Colonic mucosa (tissue), 4 donors: ENCODE measurements at places on chromosomes 13 and 19.

- no peak overlapping the region for H3K4me3 ChIP-seq
- H3K27ac ChIP-seq, result no peak overlapping the region
- DNase-seq, result no peak
- H3K36me3 ChIP-seq, result no peaks in the 10 kb centered on the region
- H3K4me1 ChIP-seq, result no peaks in the 10 kb centered on the region
Observed at GRCh38 chr13:85543144-85543543, 256.1 kb downstream of the SLITRK6 start.

- no peak overlapping the region for H3K27ac ChIP-seq
- no peaks in the 10 kb centered on the region for H3K27me3 ChIP-seq
- peak; percentile 35 for DNase-seq
- H3K36me3 ChIP-seq, result peaks cover 5% of the 10 kb centered on the region
Observed at GRCh38 chr19:9847087-9847671, 12.1 kb downstream of the PIN1 start.

DNA sequence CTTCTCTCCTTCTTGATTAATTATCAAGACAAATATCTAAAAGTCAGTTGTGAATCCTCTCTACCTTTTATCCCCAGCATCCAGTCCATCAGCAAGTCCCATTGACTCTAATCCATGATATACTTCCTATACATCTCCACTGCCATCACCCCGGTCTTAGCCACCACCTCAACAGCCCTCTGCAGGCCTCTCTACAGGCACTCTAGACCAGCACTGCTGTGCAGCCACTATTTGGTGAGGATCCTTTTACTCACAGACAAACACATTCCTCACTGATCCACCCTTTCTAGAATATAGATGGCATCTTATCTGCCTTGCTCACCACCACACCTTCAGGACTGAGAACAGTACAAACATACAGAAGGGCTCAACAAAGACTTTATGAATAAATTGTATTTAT, 221.7 kb downstream of the RFC3 start:
- H3K4me1 ChIP-seq, result no peaks in the 10 kb centered on the region
- H3K27ac ChIP-seq, result no peak overlapping the region
- H3K27me3 ChIP-seq, result no peaks in the 10 kb centered on the region
- DNase-seq, result no peak
- no peaks in the 10 kb centered on the region for H3K36me3 ChIP-seq

DNA sequence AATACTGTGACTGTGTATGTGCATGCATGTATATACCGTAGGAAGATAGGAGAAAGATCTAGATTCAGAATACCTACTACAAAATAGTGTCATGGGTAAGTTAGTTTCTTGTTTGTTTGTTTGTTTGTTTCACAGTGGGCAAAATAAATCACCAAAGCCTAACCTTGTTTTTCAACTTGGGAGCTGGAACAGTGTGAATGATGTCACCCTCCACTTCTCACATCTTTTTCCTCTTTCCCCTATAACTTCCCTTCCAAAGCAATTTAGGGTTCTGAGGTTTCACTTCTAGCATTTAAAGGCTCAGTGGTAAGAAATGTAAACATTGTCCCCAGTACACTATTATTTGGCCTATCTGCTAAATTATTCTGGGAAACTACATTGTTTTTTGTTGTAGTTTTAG, 5.4 kb downstream of the KCTD4 start:
- DNase-seq, result no peak
- no peak overlapping the region for H3K27ac ChIP-seq
- no peak overlapping the region for H3K4me3 ChIP-seq
- no peaks in the 10 kb centered on the region for H3K36me3 ChIP-seq

GRCh38 chr19:3403489-3404323, 37.3 kb downstream of the NFIC start:
- peak overlapping the region; percentile 3 for H3K4me3 ChIP-seq
- H3K4me1 ChIP-seq, result peaks cover 4% of the 10 kb centered on the region
- no peaks in the 10 kb centered on the region for H3K27me3 ChIP-seq
- no peaks in the 10 kb centered on the region for H3K36me3 ChIP-seq
- peak overlapping the region; percentile 93 for H3K27ac ChIP-seq

GRCh38 chr13:49610176-49610575, 18.1 kb upstream of the ARL11 start:
- H3K27ac ChIP-seq, result no peak overlapping the region
- H3K4me1 ChIP-seq, result no peaks in the 10 kb centered on the region
- no peak for DNase-seq
- H3K36me3 ChIP-seq, result no peaks in the 10 kb centered on the region

DNA sequence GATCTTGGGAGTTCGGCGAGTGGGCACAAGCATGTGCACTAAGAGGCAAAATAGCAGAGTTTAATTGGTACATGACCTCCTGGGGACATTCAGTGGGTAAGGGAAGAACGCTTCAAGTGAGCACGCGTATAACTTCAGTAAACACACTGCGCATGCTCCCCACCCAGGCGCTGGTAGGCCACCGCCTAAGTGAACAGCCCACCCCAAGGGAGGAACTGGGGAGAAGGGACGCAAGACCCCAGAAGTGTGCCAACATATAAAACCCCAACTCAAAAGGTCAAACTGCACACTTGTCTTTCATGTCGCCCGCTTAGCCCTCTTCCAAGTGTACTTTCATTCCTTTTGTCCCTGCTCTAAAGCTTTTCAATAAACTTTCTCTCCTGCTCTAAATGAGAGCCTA, 10.5 kb upstream of the NTN5 start:
- no peaks in the 10 kb centered on the region for H3K27me3 ChIP-seq
- peaks cover 9% of the 10 kb centered on the region for H3K4me1 ChIP-seq
- no peak overlapping the region for H3K4me3 ChIP-seq
- no peak for DNase-seq
- H3K36me3 ChIP-seq, result no peaks in the 10 kb centered on the region

- no peaks in the 10 kb centered on the region for H3K4me1 ChIP-seq
- no peak overlapping the region for H3K4me3 ChIP-seq
- no peak for DNase-seq
Observed at GRCh38 chr13:105340061-105340606, 1195.3 kb downstream of the EFNB2 start.

- H3K27ac ChIP-seq, result no peak overlapping the region
- no peaks in the 10 kb centered on the region for H3K27me3 ChIP-seq
- DNase-seq, result no peak
- no peaks in the 10 kb centered on the region for H3K36me3 ChIP-seq
- H3K4me3 ChIP-seq, result no peak overlapping the region
Observed at GRCh38 chr19:4537953-4538600, 1.8 kb downstream of the LRG1 start.
